Activated T-cell treated with anti-CD3 and anti-CD28 coated beads, Interleukin-2, amount 50 U/mL, for 72 hours (primary cell): ENCODE measurements at places on chromosomes 2 and 18. TPM values are rescaled to one million over a fixed set of nuclear protein-coding genes. Genes with fewer than 3 reads are reported as not detected.

Gene EFHD1
- total RNA-seq, result 1.8 TPM

Gene EGR4
- total RNA-seq, result 1.6 TPM

Gene EDAR
- 1.4 TPM for total RNA-seq

Gene DPP10
- not detected for total RNA-seq

Gene RAB27B
- total RNA-seq, result 0.19 TPM

Gene LOXL3
- 3.6 TPM for total RNA-seq

Gene NT5C1B
- not detected for total RNA-seq

Gene ZNF24
- 57.8 TPM for total RNA-seq

Gene TMEM178A
- 1.9 TPM for total RNA-seq

Gene GRHL1
- 1.1 TPM for total RNA-seq
